NCI-H2171 (cell line): ENCODE measurements at places on chromosomes 16 and 17.

DNA sequence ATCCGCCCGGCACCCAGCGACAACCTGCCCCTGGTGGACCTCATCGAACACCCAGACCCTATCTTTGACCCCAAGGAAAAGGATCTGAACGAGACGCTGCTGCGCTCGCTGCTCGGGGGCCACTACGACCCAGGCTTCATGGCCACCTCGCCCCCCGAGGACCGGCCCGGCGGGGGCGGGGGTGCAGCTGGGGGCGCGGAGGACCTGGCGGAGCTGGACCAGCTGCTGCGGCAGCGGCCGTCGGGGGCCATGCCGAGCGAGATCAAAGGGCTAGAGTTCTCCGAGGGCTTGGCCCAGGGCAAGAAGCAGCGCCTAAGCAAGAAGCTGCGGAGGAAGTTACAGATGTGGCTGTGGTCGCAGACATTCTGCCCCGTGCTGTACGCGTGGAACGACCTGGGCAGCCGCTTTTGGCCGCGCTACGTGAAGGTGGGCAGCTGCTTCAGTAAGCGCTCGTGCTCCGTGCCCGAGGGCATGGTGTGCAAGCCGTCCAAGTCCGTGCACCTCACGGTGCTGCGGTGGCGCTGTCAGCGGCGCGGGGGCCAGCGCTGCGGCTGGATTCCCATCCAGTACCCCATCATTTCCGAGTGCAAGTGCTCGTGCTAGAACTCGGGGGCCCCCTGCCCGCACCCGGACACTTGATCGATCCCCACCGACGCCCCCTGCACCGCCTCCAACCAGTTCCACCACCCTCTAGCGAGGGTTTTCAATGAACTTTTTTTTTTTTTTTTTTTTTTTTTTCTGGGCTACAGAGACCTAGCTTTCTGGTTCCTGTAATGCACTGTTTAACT lies 1.0 kb downstream of the NOG start:
- DNase-seq, result no peak

GRCh38 chr17:66459811-66460270 lies 157.4 kb downstream of the PRKCA start:
- no peak for DNase-seq

DNA sequence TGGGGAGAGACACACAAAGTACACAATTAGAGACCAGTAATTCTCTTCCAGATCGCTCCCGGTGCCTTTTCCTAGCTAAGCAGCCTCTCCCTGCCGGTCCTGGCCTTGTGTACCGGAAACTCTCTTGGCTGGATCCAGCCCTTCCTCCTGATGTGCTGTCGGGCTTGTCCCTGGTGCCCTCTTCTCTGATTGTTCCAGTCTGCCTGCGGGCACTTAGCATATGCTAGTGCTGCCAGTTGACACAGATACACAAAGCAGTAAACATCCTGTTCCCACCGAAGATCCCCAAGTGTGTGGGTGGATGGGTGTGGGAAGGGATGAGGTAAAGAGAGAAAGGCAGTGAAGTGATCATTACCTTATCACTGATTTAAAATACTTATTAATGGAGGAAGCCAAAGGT lies 9.7 kb downstream of the HS3ST3B1 start:
- no peak for DNase-seq

DNA sequence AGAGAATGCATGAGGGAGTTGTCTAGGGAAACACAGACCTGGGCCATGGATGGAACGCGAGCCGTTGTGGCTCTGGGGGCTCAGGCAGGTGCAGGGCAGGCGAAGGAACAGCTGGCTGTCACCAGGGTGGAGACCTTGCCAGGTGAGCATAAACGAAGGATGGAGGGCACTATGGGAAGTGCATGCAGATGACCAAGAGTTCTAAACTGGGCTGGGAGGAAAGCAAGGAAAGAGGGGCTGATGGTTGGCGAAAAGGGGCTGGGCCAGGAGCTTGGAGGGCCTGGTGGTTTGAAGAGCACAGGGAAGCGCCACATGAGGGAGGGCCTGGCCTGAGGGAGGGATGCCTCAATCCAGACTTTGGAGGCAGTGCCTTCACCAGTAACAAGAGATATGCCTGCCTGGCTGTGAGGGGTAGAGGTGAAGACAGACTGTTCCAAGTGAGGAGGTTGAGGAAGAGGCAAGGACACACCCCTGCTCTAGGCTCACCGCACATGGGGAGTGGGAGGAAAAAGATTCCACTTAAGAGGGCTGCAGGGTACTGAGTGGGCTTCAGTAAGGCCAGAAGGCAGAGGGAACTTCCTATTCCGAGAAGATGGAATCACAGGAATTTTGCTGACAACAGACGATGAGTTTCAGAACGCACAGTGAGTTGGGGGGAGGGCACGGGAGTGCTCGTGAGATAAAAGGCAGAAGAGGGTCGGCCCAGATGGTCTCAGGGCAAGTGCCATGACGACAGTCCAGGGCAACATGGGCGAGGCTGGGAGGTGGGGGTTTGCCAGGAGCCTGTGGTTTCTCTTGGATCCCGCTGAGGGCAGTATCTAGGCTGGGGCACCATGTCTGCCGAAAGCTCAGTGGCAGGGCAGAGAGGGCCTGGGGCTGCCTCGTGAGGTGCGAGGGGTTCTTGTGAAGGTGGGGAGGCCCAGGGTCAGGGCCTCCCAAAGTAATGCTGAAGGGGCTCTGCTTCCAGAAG lies 20.6 kb downstream of the B9D1 start:
- DNase-seq, result no peak

GRCh38 chr16:57694725-57695679 lies at the start of gene DRC7:
Gene DRC7, plus strand, starts transcription at chr16:57694806. Its CDS starts 3,144 bp downstream, at chr16:57697950.
- DNase-seq, result peak; percentile 59

GRCh38 chr17:45645330-45645729 lies 138.8 kb upstream of the CRHR1 start:
- DNase-seq, result no peak

DNA sequence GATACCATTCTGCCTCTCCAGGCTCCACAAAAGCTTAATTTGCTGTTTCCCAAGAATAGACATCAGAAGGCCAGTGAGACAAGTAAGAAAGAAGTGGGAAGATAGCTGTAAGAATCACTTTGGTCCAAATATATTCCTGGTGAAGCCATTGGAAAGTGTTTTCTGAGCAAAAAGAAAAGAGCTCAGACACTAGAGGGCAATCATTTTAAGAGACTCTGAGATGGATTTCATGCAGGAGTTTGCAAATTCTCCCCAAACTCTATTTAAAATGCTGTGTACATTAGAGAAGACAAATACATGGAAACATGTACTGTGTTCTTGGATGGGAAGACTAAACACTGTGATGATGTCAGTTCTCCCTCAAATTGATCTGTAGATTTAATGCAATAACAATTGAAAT lies 8.0 kb upstream of the SLC6A2 start:
- DNase-seq, result no peak

- DNase-seq, result no peak
Observed at GRCh38 chr17:48527547-48527932, 3.3 kb downstream of the HOXB1 start.

DNA sequence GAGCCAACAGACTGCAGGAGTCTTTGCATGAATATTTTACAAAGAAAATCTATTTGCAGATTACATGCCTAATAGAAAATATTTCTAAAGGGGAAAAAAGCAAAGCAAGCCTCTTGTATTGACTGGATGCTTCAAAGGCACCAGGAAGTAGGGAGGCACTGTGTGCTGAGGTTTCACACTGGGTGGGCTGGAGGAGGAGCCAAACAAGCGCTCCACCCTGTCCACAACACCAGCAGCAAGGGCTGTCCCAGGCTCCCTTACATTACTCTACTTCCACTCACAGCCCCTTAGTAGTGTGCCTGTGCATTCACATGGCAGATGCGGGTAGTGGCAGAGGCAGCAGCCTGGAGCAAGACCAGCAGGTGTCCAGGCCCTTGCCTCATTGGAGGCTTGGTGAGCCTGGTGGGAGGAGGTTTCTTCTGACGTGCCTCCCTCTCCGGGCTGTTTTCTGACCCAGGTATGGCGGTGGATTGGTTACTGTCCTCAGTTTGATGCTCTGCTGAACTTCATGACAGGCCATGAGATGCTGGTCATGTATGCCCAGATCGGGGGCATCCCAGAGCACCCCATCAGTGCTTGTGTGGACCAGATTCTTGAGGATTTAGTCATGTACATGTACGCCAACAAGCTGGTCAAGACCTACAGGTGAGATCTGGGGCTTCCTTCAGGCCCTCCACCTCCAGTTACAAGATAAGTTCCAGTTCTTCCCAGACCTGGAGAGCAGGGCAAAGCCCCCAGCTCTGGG lies 7.0 kb upstream of the CCNF start:
- no peak for DNase-seq

DNA sequence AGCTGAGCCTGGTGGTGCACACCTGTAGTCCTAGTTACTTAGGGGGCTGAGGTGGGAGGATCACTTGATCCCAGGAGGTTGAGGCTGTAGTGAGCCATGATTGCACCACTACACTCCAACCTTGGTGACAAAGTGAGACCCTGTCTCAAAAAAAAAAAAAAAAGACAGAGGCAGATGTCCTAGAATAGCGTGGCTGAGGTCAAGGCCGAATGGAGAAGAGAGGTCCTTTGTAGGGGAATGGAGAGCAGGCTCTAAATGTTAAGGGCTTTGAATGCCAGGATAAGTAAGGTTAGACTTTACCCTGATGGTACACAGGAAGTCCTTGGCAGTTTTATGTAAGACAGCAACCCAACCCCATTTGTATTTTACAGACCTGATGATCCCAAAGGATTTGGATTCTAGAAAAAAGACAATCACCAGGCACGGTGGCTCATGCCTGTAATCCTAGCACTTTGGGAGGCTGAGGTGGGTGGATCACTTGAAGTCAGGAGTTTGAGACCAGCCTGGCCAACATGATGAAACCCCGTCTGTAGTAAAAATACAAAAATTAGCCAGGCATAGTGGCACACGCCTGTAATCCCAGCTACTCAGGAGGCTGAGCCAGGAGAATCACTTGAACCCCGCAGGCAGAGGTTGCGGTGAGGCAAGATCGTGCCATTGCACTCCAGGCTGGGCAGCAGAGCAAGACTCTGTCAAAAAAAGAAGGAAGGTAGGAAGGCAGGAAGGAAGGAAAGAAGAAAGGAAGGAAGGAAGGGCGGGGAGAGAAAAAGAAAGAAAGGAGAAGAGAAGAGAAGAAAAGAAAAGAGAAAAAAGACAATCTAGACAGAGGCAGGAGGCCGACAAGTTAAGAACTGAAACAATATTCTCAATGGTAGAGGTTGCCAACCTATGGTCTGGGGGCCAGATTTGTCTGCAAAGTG lies 2.1 kb upstream of the SBK1 start:
- no peak for DNase-seq

DNA sequence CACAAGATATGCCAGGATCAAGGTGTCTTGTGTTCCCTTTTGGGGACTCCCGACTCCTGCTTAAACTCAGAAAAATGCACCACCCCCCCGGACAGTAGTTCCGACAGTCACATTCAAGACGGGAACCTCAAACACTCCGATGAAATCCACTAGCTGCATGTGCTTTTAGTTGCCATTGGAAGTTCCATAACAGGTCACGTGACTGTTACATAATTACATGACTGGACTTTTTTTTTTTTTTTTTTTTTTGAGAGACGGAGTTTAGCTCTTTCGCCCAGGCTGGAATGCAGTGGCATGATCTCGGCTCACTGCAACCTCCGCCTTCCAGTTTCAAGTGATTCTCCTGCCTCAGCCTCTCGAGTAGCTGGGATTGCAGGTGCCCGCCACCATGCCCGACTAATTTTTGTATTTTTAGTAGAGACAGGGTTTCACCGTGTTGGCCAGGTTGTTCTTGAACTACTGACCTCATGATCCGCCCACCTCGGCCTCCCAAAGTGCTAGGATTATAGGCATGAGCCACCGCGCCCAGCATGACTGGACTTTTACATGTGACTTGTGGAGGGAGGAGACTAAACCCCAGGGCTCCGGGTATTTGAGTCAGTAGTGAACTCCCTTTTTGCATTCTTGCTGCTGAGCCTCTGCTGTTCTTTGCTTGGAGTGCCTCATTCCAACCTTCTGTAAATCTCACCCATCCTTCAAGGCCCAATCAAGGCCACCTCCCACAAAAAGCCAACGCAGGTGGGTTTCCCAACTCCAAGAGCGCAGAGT lies 1.6 kb downstream of the SIRT7 start:
- DNase-seq, result no peak

DNA sequence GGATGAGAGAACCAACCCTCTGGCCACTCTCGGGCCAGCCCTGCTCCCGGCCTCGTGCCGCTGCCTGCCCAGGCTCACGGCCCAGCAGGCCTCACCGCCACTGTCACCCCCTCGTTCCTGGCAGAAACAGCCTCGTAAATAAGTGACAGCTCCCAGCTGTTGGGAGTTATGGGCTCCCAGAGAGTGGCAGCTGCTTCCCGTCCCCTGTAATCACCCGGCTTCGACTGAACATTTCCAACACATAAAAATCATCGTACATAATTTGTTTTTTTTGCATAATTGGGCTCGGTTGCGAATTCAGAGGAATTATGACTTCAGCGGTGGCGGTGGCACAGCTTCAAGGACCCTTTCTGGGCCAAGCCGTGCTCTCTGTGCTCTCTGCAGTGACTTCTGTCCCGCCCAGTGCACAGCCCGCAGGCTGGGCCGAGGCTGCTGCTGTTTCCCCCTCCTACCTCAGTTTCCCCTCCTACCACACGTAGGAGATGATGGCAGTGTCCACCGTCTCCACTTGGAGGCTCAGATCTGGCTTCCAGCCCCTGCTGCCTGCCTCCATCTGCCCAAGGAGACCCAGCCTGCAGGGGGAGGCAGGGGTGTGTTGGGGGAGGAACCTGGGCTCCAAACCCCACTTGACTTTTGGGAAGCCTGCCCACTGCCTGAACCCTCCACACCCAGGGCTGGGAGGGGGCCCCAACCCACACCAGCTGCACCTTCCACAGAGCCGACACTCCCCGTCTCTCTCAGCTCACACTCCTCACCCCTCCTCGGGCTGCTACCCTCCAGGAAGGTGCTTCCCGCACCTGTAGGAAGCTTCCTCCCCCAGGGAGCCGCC lies 84.9 kb downstream of the RTN4RL1 start:
- peak; percentile 48 for DNase-seq

- DNase-seq, result no peak
Observed at GRCh38 chr17:66637491-66637890, 197.4 kb upstream of the CACNG5 start.

DNA sequence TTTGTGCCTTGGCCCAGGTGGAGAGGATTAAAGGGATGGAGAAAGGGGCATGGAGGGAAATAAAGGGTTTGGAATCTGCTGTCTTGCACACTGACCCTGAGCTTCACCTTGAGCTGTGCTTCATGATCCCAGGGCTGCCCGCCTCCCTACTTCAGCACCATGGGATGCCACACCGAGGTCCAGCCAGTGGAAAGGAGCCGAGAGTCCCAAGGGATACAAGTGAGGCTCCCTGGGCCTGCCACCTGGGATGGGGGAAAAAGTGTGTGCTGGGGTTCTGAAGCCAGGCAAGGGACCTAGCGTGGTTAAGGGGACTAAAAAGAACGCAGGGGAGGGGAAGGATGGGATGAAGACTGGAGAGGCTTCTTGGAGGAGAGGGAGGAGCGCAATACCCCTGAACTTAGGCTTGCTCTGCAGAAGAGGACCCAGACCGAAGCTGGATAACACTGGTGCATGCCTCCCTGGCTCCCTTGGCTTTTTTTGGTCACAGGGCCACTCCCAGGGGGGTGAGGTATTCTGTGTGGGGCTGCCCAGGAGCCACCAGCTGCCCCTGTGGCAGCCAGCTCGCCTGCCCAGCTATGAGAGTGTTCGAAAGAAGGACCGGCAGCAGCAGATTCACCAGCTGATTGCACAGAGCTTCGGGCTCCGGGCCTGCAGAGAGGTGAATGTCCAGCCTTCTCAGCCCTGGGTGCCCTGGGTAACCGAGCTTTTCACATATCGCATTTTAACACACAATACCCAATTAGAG lies 7.2 kb downstream of the MRPL27 start:
- no peak for DNase-seq

- DNase-seq, result no peak
Observed at GRCh38 chr17:68533887-68534694, 21.9 kb downstream of the PRKAR1A start.

- no peak for DNase-seq
Observed at GRCh38 chr16:31036691-31037090, 3.3 kb downstream of the STX4 start.
